B cell (primary cell): ENCODE measurements at places on chromosomes 16 and 17.

DNA sequence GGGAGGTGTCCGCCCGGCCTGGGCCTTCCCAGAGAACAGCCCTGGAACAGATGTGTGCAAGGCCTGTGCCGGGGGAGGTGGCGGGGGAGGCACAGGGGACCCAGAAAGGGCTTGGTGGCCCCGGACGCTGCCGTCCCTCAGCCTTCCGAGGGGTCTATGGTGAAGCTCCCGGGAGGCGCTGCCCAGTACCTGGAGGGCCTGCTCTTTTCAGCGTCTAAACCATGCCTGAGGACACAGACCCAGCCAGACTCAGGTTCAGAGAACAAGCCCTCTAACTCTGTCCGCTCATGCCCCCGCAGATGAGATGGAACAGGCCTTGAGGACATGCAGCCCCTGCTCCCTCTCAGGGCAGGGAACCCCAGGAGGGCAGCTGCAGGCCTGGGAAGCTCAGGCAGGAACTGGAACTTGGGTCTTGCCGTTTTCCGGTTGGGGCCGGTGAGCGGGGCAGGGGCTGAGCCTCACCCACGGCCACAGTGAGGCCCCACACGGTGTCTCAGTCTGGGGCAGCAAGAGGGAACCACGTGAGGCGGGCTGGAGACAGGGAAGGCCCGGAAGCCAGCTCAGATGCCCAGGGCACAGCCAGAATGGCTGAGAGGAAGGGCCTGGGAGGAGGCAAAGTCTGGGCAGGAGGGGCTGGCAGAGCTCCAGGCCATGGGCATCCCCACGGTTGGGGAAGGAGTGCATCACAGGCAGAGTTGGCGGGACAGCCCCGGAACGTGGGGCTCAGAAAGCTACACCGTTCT lies 12.5 kb downstream of the SLC16A3 start:
- peak; percentile 46 for DNase-seq

- DNase-seq = no peak
These were observed 3.8 kb downstream of the TRIM47 start for GRCh38 chr17:75874323-75875181.

- peak; percentile 77 for DNase-seq
These were observed 8.6 kb upstream of the MC1R start for GRCh38 chr16:89909777-89910716.

GRCh38 chr16:3086596-3087242 lies 12.4 kb downstream of the ZSCAN10 start:
- no peak for DNase-seq

DNA sequence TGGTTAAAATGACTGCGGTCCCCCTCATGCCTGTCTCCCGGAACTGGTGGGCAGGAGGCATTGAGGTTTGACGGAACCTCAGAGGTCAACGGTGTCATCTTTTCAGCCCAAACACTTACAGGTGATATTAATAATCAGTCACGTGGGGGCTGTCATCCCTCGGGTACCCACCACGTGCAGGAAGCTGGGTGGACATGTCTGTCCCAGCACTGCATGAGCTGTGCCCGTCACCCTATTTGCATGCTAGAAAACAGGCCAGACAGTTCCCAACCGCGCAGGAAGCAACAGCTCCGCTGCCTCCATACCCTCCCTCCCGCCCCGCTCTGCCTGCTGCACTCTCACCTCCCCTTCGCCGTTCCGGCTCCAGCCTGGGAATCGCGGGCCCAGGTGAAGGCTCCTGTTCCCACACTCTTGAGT lies 1.4 kb downstream of the SYNGR3 start:
- peak; percentile 89 for DNase-seq

DNA sequence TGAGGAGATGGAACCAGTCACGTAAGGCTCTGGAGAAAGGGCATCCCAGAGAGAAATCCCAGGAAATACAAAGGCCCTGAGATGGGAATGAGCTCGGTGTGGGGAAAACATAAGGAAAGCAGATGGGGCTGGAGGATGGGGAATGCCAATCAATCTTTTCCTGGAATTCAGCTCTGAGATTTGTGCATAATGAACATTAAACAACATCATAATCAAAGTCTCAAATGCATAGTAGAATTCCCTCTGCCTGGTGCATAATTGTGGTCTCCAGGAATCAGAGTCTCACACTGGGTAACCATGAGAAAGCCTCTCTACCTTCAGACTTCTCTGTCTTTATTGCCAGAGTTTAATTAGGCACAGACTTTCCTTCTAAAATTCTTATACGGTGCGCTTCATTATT lies 30.8 kb downstream of the OTOA start:
- DNase-seq = no peak

DNA sequence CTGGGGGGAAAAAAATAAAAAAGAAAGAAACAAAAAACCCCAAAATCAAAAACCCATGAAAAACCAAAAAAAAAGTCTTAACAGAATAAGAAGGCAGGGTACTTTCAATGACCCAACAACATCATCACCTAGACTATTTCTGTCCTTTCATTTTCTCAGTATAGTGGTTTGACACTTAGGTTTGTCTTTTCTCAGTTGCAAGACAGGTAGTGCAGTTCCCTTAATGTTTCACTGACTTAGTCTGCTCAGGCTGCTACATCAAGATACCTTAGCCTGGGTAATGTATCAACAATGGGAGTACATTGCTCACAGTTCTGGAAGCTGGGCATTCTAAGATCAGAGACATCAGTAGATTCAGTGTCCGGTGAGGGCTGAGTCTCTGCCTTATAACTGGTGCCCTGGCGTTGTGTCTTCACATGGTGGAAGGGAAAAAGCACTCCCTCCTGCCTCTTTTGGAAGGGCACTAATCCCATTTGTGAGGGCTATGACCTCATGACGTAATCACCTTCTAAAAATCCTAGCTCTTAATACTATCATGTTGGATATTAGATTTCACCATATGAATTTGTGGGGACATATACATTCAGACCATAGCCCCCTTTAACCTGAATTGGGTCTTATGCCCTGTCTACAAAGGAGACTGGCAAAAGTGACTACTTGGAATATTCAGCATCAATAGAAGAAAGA lies 362.3 kb upstream of the RBFOX1 start:
- DNase-seq = no peak

GRCh38 chr16:14249291-14250032 lies 178.3 kb downstream of the MRTFB start:
- DNase-seq = peak; percentile 66
